ENCODE measurements at places on chromosomes 1 and 21.
A peak's percentile ranks its signal among the peaks of the same experiment; 100 is the strongest.

- no peak for DNase-seq
Observed at GRCh38 chr1:171472183-171472647, 13.1 kb upstream of the PRRC2C start.

DNA sequence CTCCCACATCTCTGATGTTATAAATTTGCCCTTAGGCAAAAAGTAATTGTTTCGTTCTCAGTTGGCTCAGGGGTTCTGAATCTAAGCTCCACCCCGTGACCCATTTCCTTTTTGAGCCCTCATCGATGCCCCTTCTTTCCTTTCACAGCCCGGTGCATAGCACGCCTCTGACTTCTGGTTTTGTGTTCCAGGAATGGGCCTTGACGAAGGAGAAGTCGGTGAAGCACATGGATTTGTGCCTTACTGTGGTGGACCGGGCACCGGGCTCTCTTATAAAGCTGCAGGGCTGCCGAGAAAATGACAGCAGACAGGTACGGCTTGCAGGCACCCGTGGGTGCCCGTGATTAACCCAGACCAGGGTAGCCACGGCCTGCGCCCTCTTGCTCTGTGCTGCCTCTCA, 151.9 kb downstream of the PGBD5 start:
- no peak for DNase-seq

GRCh38 chr21:41511858-41512257, 3.9 kb upstream of the TMPRSS2 start:
- no peak for DNase-seq

GRCh38 chr1:154819628-154820590, 50.2 kb downstream of the KCNN3 start:
- DNase-seq = peak; percentile 23

DNA sequence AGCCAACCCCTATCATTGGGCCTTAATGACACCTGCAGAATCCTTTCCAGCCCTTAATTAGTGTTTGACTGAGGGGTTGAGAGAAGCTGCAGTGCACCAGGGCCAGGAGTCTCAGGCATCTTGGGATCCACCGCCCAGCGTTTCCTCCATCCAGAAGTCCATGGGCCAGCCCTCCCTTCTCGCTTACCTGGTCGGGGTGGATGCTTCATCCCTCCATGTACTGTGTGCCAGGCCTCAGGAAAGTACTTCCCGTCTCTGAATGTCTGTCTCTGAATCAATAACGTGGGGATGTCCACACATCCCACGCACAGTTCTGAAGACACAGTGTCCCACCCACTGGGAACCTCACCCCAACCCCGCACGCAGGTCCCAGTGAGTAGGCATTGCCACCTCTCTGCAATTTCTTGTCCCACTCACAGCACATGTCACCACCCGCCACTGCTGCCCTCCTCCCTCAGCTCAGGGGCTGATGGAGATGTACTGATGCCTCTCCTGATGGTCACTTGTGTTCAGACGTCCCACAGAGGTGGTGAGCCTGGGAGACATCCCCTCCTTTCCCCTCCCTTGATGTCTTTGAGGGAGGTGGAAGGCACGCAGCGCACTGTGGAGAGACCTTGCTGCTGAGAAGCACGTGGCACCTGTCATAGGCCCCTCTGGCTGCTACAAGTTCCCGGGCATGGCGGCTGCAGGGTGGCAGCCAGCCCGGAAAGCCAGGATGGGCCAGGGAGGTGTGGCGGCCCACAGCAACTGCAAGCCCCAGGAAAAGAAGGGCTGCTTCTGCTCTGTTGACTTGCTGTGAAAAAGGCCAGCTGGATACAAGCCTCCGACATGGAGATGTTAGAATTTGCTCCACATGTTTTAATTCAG, 29.4 kb upstream of the PRSS38 start:
- DNase-seq = no peak

DNA sequence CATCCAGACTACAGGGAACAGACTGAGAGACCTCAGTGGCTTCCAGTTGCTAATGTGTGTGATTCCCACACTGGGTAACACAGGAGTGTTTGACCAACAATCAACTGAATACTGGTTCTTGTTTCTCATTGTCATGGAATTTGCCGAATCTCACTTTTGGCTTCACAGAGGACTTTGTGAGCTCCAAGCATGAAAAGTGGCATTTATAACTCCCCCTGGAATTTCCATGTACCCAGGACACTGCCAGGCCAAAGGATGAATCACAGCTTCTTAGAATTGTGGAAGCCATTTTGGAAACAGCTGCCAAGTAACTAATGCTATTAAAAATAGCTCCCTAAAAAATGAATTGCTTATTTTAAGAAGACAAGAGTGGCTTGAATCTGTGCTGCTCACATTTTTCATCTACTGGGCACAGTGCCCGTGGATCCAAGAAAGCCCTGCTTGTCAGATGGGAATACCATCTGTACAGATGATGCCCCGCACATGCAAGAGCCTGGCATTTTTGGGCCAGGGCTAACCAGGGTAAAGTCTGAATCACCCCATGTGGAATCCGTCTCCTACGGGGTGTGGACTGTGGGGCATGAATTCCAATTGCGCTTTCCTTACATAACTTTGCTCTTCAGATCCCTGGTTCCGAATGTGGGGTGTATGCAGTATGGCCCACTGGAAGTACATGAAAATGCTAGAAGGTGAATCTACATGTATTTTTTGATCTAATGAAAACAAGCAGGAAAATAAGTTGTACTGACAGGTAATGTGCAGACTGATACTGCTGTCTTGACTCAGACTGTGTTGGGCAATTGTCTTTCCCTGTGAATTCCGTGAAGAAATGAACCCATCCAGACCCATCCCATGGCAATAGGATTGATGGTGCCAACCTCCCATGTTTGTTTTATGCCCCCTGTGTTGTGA, 487.3 kb downstream of the SIPA1L2 start:
- no peak for DNase-seq

- no peak for DNase-seq
Observed at GRCh38 chr1:16111771-16112595, 38.5 kb upstream of the FAM131C start.

DNA sequence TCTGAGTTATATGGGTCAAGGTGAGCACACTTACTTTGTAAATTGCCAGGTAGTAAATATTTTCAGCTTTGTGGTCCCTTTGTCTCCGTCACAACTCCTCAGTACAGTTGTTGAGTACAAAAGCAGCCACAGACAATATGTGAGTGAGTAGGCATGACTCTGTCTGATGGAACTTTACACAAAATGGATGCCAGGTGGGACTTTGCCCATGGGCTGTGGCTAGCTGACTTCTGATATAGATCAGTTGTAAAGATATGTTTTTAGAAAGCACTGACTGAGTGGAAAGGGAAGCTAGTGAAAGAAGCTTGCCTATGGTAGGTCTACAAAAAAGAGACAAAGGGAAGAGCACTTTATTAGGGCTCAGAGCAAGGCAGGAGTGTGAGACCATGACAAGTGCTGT, 23.1 kb upstream of the IGSF5 start:
- no peak for DNase-seq

DNA sequence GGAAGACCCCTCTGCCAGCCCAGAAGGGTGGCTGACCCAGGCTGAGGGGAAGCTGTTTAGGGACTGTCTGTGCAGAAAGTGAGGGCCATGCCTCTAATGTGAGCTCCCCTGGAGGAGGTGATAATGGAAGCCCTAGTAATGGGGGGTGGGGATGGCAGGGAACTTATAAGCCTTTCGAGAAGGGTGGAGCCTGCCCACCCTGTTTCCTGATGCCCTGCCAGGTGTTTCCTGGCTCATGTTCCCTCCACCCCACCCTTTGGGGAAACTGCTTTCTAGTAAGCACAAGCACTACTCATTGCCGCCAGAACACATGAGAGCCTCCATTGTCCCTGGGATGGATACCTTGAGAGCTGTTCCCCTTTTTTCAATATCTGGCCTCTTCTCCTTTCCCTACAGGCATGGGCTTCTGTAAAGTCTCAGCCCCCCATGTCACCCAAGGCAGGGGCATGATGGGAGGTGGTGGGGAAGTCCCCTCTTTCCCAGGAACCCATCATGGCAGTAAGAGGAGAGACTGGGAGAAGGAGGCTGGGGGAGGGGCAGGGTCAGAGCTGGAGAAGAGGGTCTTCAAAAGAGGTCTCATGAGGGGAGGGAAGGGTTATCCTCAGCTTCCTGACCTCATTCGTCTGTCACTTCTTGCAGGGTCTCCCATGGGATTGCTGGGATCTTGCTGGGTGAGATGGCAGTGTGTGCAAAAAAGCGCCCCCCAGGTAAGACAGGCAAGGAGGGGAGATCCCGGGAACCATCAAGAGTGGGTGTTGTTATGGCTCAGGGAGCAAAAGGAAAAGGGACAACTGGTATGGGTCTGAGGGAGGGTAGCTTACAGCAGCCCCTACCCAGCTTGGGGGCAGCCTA, 2.4 kb downstream of the ATP8B2 start:
- no peak for DNase-seq

DNA sequence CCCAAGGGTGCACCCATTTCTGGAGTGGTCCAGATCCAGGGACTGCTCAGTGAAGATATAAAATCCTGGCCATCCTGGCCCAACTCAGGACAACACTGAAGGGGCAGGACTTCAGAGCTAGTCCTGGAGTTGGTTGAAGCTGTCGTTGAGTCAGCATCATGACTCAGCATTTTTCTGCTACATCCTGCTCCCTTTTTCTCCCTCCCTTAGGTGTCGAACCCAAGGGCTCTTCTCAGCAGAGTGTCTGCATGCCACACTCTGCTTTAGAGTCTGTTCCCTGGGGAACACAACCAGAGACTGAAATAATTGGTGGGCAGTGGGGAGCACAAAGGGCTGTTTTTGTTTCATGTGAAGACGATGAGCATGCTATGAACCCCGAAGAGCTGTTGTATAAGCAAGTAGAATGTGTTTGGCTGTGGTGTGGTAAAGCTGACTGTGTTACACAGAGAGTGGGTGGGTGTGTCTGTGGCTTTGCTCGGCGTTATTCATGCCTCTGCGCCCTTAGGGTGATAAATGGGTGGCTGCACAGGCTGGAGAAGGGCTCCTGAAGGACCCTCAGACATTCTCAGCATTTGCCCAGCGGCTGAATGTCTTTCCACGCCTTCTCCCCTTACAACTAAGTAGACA, 167.2 kb downstream of the CYYR1 start:
- DNase-seq = no peak

GRCh38 chr1:39925721-39926342, 24.1 kb upstream of the MYCL start:
- peak; percentile 47 for DNase-seq

GRCh38 chr1:49323925-49324540, 547.3 kb upstream of the BEND5 start:
- DNase-seq = no peak

- DNase-seq = peak; percentile 74
Observed at GRCh38 chr1:200907611-200908097, 13.0 kb downstream of the INAVA start.

- DNase-seq = no peak
Observed at GRCh38 chr21:18129526-18129925, 115.1 kb upstream of the CHODL start.

- no peak for DNase-seq
Observed at GRCh38 chr1:28517649-28517999, 11.8 kb downstream of the RCC1 start.

- no peak for DNase-seq
Observed at GRCh38 chr1:157521056-157521455, 31.3 kb downstream of the FCRL5 start.

- DNase-seq = no peak
Observed at GRCh38 chr1:114260805-114261484, 107.3 kb upstream of the SYT6 start.

GRCh38 chr1:220924331-220924970, 45.2 kb downstream of the HLX start:
- DNase-seq = no peak

DNA sequence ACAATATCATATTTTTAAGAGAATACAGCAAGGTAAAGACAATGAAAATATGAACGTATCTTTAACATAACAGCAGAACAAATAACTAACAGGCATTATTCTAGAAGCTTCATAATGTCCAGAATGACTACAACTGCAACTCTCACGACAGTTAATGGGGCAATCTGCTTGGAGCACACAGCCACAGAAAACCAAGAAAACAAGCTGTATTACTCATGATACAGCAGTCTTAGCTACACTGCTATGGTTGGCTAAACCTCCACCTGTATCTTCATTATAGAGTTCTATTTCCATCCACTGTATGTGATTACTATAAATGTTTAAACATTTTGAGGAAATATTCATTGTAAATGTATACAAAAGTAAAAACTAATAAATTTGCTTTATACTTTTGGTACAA, 139.9 kb downstream of the DPYD start:
- no peak for DNase-seq

DNA sequence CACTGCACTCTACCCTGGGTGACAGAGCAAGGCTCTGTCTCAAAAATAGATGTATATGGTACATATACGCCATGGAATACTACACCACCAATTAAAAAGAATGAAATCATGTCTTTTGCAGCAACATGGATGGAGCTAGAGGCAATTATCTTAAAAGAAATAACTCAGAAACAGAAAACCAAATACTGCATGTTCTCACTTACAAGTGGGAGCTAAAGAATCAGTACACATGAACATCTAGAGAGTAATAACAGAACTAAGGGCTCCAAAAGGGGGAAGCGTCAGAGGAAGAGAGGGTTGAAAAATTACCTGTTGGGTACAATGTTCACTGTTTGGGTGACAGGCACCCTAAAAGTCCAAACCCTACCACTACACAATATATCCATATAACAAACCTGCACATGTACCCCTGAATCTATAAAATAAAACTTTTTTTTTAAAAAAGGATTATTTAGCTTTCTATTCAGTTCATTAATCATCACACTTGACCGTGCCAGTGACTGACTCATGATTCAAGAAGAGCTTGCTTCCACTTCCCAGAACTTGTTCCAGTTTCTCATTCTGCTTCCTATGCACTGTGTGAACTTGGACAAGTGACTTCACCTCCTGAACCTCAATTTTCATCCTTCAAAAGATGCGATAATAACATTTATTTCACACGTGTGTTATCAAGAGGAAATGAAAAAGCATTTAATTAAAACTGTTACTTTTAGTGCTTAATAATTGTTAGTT, 109.6 kb downstream of the PLPP3 start:
- DNase-seq = peak; percentile 77

DNA sequence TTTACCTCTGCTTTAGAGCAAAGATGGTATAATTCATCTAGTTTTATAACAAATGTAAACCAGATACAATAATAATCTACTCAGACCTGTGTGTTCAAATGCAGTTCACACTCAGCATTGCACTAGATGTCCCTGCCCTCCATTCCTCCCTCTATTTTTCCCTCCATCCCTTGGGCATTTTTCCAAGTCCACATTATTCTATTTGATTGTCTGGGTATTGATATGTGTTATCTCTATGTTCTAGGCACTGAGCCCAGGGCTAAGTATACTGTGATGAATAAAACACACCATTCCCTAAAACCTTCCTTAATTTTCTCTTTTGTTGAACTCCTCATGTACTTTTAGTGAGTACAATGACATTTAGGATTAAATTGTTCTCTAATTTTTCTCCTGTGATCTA, 66.2 kb upstream of the HMCN1 start:
- DNase-seq = no peak

- no peak for DNase-seq
Observed at GRCh38 chr1:201565024-201565730, 26.2 kb downstream of the NAV1 start.

DNA sequence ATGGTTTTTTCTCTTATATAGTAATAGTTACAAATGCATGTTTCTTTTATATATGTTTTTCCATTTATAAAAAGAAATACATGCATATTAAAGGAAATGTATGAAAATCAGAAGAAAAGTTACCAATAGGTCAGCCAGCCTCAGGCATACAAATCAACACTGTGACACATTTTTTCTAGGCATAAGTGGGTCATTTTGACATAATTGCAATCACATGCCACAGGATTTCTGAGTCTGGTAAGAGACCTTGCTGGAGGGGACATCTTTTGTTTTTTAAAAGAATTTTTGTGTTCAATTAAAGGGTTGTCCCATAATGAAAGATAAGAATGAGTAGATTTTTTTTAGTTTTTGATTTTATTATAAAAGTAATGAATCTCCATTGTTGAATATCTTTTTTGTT, 473.1 kb downstream of the PCP4 start:
- DNase-seq = no peak

GRCh38 chr1:36776948-36777831, 257.1 kb downstream of the GRIK3 start:
- DNase-seq = no peak
